Activated CD4-positive, alpha-beta T cell treated with anti-CD3 and anti-CD28 coated beads, Interleukin-2, amount 50 U/mL, for 4 hours (primary cell): ENCODE measurements at places on chromosomes 4 and X.

DNA sequence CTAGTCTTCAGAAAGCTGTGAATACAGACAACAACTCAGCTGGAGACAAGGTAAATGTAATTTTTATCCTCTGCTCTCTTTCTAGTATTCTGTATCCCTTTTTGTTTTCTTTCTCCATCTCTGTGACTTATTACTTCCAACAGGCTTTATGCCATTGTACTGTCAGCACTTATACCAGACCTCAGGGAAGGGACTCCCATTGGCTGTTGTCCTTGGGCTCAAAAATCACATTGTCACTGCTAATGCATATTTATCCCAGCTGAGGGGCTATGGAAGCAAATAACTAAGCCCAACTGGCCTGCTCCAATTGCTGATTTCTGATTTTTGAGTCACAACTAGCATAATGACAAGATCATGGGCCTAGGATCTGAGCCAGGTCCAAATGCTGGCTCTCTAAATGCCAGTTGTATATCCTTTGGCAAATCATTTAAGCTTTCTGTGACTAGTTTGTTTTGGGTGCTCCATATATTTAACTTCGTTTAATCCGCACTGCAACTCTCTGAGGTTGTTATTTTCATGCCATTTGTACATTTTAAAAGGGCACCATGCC, 395.1 kb upstream of the GNPDA2 start:
- DNase-seq: no peak

- no peak for DNase-seq
Measured at GRCh38 chr4:7673121-7673520, 238.4 kb upstream of the PSAPL1 start.

GRCh38 chr4:151218343-151218742, 58.6 kb upstream of the PRSS48 start:
- DNase-seq: no peak

- no peak for DNase-seq
Measured at GRCh38 chr4:10730590-10730989, 46.0 kb upstream of the CLNK start.

- DNase-seq: no peak
Measured at GRCh38 chr4:40881096-40881495, 131.3 kb downstream of the NSUN7 start.

GRCh38 chr4:186081202-186081807, 12.3 kb downstream of the TLR3 start:
- DNase-seq: no peak

- DNase-seq: no peak
Measured at GRCh38 chrX:38601866-38602265, 40.5 kb downstream of the TSPAN7 start.

DNA sequence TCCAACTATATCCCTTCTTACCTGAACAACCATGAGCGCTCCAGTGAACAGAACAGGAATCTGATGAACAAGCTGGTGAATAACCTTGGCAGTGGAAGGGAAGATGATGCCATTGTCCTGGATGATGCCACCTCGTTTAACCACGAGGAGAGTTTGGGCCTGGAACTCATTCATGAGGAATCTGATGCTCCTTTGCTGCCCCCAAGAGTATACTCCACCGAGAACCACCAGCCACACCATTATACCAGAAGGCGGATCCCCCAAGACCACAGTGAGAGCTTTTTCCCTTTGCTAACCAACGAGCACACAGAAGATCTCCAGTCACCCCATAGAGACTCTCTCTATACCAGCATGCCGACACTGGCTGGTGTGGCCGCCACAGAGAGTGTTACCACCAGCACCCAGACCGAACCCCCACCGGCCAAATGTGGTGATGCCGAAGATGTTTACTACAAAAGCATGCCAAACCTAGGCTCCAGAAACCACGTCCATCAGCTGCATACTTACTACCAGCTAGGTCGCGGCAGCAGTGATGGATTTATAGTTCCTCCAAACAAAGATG, 870.2 kb downstream of the ADGRL3 start:
- no peak for DNase-seq

- no peak for DNase-seq
Measured at GRCh38 chr4:92234393-92235176, 69.2 kb upstream of the GRID2 start.

- DNase-seq: peak; percentile 77
Measured at GRCh38 chrX:134807039-134807729, 148.9 kb upstream of the PLAC1 start.

DNA sequence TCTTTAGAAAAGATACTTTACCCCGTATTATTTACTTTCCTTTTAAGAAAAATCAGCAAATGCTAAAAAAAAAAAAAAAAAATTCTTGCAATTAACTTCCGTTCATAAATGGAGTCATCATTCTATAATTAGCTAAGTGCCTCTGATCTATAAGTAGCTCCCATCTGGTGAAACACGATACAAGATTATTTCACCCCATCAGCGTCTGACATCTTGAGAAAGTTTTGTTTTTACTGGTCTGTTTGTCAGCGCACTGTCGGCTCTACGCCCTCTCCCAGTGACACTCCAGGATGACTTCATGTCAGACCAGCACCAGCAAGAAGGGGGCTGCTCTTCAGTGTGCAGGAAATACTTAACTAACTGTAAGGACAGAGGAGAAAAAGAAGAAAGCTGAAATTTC, 108.3 kb downstream of the AFAP1 start:
- peak; percentile 23 for DNase-seq

- no peak for DNase-seq
Measured at GRCh38 chrX:135973025-135973547, 702 bp downstream of the MMGT1 start.

GRCh38 chr4:149009223-149009622, 567.0 kb upstream of the NR3C2 start:
- DNase-seq: no peak

GRCh38 chr4:52235552-52236201, 184.6 kb downstream of the SPATA18 start:
- DNase-seq: no peak

GRCh38 chrX:134146493-134146892, 90.5 kb upstream of the CCDC160 start:
- DNase-seq: no peak

- DNase-seq: peak; percentile 19
Measured at GRCh38 chr4:48340276-48340964, 909 bp upstream of the SLAIN2 start.

DNA sequence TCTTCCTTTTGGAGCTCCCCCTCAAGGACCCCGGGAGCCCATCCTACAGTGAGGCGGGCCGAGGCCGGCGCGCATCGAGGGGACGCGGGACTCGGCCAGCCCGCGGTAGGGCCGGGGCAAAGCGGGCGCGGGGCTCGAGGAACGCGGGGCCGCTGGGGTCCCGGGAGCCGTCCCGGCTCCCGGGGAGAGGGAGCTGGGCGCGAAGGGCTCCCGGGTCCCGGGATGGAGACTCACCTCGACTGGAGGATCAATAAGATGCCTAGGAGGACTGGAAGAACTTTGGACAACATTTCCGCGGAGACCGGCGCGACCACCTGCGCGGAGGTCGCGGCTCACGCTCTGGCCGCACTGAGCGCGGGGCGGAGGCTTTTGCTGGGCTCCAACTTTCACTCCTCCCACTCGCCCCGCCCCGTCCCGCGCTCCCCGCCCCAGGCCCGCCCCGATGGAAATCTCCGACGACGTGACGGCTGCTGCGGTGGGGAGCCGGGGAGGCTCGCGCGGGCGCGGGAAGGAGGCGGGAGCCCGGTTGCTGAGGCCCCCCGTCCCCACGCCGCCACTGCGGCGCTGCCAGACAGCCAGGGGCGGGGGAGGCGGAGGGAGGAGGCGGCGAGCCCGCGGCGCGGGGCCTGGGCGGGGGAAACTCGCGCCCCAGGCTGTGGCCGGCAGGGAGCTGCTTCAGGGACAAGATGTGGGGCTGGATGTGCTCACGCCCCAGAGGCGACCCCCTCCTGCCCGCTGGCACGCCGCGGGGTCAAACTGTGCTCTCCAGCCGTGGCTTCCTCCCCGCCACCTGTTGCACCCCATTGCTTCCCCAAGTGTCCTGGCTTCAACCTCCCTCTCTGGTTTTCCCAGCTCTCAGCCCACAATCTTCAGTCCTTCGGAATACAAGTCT, at the start of gene GABRE:
TSS of gene GABRE (minus strand) at position 341 of the 892 bp plus-strand sequence. CDS start at position 290, 51 bp downstream.
- no peak for DNase-seq

DNA sequence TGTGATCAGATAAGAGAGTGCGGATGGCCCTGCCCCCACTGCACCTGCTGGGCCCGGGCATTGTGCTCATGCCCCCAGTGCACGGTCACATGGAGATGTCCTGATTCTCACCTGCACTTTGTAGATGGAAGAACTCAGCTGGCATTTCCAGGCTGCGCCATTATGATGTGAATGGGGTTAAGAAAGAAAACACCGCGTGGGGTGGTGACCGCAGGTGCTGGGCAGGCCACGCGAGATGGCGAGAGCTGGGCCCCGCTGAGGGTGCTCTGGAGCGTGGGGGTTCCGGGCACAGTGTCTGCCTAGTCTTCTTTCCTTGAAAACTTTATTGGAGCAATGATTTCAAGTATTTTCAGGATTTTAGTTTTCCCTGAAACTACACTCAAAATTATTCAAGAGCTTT, 17.8 kb upstream of the HGFAC start:
- DNase-seq: no peak

- no peak for DNase-seq
Measured at GRCh38 chrX:11010476-11010875, 100.7 kb upstream of the HCCS start.

DNA sequence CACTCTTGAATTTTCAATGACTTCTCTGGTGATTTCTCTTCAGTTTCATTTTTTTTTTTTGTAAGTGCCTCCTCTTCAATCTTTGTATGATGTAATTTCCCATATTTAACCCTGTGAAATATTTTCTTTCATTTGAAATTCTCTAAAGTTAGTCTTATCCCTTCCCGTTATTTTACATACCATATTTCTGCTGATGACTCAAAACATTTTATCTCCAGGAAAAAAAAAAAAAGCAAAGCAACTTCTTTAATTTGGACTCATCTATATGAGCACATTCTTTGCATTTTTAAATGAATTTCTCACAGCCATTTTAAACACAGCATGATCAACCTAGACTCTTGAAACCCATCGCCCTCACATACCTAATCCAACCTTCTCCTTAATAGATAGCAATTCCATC, 1831.4 kb downstream of the ARAP2 start:
- no peak for DNase-seq
